Left ventricle myocardium superior (tissue), 1 donor: ENCODE measurements at places on chromosomes 3 and 15. TPM values are rescaled to one million over a fixed set of nuclear protein-coding genes. Genes with fewer than 3 reads are reported as not detected.
A peak's percentile ranks its signal among the peaks of the same experiment; 100 is the strongest.

DNA sequence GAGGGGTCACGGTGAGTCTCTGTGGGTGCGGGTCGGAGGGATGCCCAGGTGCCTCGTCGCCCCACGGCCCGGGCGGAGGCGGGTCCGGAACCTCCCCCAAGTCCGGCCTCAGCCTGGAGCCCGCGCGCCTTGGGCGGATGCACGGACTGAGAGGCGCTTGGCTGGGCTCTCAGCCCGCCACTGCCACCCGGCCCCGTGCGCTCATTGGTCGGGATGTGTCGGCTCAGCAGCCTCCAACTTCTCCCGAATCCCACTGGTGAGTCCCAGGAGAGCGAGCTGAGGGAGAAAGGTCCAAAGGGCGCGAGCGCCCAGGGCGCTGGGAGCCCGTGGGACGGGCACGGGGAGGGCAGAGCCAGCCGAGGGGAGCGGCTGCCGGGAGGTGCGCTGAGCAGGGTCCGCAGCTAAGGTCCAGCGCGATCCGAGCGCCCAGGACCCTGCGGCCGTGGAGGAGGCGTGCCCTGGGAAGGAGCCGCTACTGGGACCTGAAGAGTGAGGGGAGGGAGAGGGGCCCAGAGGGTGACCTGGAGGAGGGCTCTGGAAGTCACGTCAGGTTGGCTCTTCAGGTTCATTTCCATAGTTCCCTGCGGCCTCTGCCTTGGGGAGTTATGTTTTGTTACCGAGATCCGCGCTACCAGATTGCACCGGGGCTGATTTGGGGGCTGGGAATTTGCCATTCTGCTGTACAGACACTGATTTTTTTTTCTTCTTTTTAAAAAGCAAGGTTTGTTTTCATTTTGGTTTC, at the start of gene MME:
MME (plus strand) TSS at position 574 of the 742 bp plus-strand sequence. CDS start 3,849 bp downstream, outside the sequence.
- DNase-seq, result peak; percentile 64

DNA sequence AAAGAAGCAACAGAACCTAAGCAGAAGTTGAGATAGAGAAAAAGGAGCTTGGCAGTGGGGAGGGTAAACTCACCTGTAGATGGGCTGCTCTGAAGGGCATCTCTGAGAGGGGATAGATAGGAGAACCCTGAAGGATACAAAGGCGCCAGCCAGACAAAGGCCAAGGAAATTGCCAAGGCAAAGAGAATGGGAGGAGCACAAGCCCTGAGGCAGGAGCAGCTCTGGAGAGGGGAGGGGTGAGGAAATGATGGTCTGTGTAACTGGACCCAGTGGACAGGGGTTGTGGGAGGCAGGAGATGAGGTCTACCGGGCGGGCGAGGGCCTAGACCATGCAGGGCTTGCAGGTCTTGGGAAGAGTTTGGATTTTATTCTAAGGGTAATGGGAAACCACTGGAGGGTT, 2.3 kb upstream of the PDIA5 start:
- no peak for DNase-seq

DNA sequence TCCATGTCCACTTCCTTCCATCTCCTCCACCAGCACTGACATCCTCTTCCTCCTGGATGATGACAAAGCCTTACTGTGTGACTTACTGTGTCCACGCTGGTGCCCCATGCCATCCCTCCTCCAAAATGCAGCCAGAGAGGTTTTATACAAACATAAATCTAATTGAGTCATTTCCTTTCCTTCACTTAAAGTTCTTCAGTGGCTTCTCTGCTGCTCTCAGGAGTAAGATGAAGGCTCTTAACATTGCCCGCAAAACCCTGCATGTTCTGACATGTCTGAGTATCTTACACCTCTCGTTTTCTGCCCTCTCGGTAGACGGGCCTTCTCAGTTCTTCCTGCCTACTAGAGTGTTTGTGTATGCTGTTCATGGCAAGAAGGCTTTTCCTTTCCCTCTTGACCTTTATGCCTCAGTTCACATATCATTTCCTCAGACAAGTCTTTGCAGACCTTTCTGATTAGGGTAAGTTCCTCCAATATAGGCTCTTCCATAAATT, 175.5 kb downstream of the CFAP20DC start:
- DNase-seq, result no peak

DNA sequence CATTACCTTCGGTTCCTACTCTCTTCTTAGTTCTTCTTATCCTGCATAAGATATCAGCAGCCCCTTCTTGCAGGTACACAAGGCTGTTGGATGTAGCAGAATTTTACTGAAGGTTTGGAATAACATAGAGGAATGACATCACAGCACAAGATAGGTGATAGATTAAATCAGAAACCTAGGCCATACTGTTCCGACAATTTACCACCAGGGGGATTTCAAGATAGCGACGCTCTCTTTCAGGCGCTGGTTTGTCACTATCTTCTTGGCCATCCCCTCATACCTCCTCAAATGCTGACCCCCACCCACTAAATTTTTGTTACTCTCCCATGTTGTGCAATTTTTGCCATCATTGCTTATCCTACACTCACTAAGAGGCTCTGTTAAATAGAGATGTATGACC, 3.5 kb downstream of the SIDT1 start:
- no peak for DNase-seq

DNA sequence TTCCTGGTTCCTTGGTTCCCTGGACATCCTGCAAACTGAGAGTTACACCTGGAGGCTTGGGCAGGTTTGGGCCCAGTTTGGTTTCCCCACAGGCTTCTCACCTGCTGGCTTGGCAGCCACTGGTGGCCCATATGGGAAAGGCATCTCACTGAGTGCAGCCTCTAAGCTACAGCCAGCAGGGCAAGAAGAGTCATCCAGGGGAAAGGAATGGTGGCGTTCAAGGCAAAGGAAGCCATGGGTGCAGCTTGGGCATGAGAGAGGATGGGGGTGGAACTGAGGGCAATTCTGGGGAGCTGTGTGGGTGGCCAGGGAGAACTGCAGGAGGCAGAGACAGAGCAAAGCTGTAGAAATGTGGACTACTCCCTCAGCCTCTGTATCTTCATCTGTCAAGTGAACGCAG, 106.4 kb downstream of the EPHB1 start:
- no peak for DNase-seq

- DNase-seq, result no peak
These were observed 371.2 kb downstream of the ROBO1 start for GRCh38 chr3:79396595-79396994.

DNA sequence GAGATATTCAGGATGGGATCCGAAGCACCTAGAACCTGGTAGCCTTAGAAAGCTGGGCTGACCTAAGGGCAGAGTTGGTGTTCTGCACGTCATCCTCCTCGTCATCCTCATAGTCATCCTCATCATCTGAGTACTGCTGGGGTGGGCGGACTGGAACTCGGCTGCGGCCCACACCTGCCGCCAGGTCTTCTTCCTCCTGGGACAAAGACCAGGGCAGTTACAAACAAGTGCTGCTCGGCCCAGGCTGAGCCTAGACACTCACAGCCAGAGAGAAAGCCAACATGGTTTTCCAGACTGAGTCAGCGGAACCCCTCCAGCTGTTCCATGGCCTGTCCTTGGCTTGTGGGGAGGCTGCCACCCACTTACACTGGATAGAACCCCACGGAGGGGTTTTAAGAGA, 40.5 kb downstream of the SEMA3G start:
- DNase-seq, result peak; percentile 27

GRCh38 chr15:83092309-83092976, 15.0 kb upstream of the TM6SF1 start:
- DNase-seq, result no peak

DNAH12 gene
- 0.02 TPM for total RNA-seq

DNA sequence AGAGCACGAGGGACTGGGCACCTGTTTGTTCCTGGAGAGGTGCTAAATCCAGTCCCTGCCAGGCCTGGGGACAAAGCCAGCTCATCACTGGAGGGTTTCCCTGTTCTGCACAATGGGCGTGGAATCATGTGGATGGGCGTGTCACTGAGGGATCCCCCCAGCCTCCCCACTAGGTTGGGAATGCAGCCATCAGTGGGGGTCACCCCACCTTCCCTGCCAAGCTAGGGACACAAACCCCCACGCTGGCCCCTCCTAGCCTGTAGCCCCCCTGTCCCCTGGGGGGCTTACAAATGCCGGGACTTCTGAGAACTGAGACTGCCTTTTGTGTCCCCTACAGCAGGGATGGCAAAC, 61.9 kb downstream of the NSMCE3 start:
- DNase-seq, result no peak
